Activated CD4-positive, alpha-beta memory T cell treated with anti-CD3 and anti-CD28 coated beads for 36 hours (primary cell): ENCODE measurements at places on chromosomes 1 and 21. TPM values are rescaled to one million over a fixed set of nuclear protein-coding genes. Genes with fewer than 3 reads are reported as not detected.

C1orf94 gene
- total RNA-seq = not detected

S100A8 gene
- total RNA-seq = not detected

FMN2 gene
- total RNA-seq = not detected

DNA sequence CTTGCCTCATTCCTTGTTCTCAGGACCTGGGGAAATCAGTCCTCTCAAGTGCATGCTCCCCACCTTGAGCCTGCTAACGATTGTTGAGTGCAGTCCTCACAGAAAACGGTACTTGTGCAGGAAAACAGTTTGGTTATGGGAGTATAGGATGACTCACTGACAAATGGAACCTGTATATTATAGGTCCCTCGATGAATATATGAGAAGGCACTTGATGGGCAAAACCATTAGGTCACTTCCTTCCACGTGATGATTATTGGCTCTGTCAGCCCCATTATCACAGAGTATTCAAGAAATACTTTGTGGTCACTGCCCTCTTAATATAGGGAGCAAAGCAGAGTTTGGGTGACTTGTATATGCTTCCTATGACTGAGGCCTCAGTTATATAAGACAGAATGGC, 6.2 kb downstream of the CCDC17 start:
- no peak for DNase-seq

GRCh38 chr1:42680921-42681683, 1.1 kb upstream of the YBX1 start:
- DNase-seq = peak; percentile 26

DNA sequence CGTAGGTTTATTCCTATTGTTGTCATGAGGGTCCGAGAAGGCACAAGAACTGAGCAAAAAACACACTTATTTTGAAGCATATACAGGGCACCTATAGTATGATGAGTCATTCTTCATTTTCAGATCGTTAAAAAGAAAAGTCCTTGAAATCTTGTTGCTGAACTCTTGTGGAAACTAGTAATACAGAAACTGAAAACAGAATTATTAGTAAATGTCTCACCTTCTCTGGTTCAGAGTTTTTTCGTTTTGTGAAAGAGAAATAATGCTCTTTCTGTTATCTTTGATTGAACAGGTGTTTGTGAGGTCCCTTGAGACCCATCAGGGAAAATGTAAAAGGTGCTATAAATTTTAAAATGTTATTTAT, 102.0 kb upstream of the COA6 start:
- DNase-seq = no peak

GRCh38 chr1:33738976-33739375, 124.9 kb upstream of the HMGB4 start:
- no peak for DNase-seq

GRCh38 chr1:43934101-43934985, 742 bp downstream of the ARTN start:
- DNase-seq = peak; percentile 72

DNA sequence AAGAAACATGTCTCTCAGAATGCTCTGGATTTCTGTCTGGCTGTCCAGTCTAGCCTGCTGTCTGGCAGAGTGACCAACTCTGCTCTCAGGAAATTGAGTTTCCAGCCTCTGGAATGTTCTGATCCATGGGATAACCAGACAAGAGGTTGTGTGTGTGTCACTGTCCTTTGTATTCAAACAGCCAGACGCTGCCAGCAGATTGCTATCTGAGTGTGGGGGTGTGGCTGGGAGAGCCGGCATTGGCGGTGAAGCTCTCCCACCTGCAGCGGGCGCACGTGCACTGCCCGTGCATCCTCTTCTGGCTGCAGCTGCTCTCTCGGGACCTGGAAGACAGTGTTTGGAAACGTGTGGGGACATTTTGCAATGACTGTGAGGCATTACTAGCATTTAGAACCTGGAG, 26.1 kb downstream of the PKP1 start:
- peak; percentile 21 for DNase-seq
